ENCODE measurements at places on chromosomes 7 and 10.

GRCh38 chr7:21624320-21624719, 81.5 kb downstream of the DNAH11 start:
- DNase-seq, result no peak

DNA sequence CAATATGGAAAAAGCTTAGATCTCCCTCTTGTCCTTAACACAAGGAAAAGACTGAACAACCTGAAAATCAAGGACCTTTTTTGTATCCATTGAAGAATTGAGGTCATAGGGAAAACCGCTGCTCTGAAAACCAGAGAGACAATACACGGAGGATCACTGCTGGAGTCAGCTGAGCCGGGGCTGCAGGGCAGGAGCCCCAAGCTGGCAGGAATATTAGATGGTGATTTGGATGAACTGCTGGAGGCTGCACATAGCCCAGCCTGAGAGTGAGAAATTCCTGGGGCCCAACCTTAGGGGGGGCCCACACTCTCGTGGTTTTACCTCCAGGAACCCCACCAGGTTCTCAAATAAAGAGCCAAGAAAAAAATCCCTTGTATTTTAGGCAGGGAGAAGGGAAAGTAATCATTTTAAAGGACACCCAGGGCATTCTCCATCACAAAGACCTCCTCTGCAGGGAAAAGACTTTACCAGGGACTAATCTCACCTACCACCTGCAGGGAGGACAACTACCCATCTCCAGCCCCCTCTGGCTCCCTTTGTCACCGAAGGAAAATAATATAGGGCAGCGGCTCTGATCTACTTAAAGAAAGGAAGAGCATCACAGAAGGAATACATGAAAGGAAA, 55.4 kb upstream of the RNF32 start:
- DNase-seq, result no peak

- DNase-seq, result no peak
Measured at GRCh38 chr10:108409306-108409705, 1244.8 kb upstream of the SORCS1 start.

- DNase-seq, result no peak
Measured at GRCh38 chr10:132477066-132477397, 60.6 kb upstream of the INPP5A start.

DNA sequence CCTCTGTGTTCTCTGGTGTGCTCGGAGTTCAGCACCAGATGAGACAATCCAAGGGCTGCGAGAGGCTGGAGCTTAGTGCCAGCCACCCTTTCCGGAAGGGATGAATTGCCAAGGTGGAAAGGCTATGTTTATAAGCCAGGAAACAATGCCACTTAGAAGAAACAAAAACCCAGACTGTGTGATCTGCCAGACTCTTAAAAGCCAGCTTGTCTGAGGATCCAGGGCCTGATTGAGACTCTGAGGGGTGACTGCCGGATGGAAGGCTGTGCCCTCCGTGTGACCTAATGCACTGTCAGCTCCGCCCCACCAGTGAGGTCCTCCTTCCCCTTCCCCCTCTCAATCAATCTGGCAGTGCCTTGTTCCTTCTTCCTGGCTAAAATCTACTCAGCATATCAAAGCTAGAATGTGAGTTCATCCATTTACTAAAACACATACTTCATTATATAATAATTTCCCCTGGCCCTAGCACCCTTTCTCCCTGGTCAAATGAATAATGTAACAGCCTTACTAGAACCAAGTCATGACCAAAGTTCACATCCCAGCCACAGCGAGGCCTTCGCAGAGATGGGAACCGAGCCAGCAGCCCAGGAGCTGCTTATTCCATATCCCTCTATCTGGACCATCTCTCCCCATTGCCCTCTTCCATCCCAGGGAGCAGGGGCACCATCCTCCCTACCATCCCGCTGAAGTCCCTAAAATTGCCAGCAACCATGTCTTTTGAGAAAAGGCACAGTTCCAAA, 25.5 kb downstream of the FAM107B start:
- peak; percentile 66 for DNase-seq

GRCh38 chr7:143363016-143363937, 764 bp upstream of the FAM131B start:
- DNase-seq, result no peak

DNA sequence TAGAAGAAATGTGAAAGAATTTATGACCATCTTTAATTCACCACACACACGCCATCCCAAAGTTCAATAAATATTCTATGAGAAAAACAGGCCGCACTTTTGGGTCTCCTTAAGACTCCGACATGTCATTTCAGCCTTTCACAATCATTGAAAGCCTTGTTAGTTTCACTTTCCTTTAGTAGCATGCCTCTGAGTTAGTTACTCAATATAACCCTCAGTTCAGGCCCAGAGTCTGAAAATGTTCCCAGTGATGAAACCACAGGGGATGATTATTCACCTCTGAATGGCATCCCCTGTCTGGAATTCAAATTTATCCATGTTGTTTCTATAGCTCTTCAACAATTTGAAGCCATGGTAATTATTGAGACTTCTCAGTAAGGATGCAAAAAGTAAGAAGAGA, 278.1 kb upstream of the NRP1 start:
- DNase-seq, result no peak

GRCh38 chr10:112914288-112914952, 35.6 kb upstream of the TCF7L2 start:
- DNase-seq, result no peak
